Pulmonary artery endothelial cell (primary cell): ENCODE measurements at places on chromosomes 5 and 9.

- DNase-seq, result no peak
These were observed 42.4 kb downstream of the SRFBP1 start for GRCh38 chr5:122004201-122004600.

DNA sequence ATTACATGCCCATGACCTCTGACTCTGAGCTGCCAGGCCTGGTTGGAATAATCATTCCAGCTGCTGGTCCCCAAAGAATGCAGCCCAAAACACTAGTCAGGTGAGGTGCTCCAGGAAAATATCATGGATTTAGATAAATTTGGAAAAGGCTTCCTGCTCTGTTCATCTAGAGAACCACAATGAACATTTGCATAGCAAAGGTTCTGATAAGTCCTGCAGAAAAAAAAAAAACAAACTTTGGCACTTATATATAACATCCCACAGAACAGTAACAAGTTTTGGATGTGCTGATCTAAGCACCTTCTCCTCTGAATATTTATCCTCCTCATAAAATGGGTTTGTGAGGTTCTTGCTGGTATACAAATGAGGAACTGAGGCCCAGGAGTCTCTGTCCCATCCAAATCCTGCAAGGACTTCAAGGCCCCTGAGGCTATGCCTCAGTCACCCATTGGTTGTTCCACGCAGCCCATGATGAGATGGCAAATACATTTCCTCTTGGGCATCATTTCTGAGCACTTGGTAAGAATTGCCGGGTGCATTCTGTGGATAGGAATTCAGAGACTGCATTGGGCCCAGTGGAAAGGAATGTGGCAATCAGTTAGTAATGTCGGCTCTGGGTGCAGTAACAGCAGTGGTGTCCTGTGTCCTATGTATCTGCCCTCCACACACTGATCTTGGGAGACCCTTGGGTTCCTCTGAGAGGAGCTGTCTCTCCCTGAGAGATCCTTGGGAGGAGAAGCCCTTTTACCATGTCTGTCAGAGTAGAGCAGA, 73.4 kb upstream of the ASS1 start:
- no peak for DNase-seq

GRCh38 chr5:53515988-53516387, 35.6 kb downstream of the FST start:
- no peak for DNase-seq

- no peak for DNase-seq
These were observed 59.2 kb downstream of the HSD17B3 start for GRCh38 chr9:96242811-96243210.

DNA sequence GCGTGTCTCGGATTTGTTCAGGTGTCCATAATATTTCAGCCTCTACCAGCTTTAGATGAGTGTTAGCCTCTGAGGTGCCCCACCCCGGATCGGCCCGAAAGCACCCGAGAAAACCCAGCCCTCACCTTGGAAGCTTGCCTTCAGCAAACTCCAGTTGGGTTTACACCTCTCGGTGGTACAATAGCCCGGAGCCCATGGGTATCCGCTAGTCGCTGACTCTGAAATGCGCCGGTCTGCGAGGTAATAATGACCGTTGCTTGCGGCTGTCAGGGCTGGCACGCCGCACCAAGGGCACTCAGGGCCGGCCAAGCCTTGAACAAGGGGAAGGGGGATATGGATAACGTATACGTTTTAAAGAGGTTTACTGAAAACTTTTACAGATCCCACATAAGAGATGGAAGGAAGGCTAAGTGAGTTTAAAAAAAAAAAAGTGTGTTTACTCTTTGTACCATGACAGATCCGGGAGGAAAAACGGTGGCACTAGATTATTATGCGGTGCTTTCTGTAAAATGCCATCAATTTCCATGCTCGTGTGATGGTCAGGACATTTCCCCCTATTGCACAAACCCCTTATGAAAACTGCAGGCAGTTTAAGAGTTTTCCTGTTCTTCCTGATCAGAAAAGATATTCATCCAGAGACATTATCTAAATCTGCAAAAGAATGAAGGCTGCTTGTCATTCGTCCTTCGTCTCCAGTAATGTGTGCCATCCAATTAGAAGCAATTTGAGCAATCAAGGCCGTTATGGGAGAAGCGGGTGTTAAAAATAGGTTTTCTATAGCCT, 124.2 kb downstream of the TMEM161B start:
- DNase-seq, result no peak

DNA sequence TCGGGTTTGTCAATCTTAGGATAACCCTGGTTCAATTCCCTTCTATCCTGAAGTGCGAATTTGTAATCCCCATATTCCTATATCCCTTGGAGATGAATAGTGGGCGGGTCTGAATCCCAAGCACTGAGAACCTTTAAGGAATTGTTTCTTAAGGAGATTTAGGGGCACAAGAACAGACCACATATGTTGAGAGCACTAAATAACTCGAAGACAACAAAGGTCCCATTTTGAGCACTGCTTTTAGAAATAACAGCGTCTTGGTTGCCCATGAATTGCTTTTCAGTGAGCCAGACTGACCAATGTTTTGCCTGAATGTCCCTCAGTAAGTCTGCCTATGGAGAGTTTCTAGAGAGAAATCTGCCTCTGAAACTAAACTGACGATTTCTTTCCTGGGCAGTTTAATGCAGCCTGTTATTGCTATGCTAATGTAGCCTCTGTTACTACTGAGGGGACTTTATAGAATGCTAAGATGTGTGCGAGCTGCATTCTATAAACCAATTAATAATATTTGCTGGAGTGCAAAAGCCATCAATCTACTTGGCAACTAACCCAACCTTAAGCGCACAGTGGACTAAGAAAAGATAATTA, 445.0 kb upstream of the DMAC1 start:
- no peak for DNase-seq

DNA sequence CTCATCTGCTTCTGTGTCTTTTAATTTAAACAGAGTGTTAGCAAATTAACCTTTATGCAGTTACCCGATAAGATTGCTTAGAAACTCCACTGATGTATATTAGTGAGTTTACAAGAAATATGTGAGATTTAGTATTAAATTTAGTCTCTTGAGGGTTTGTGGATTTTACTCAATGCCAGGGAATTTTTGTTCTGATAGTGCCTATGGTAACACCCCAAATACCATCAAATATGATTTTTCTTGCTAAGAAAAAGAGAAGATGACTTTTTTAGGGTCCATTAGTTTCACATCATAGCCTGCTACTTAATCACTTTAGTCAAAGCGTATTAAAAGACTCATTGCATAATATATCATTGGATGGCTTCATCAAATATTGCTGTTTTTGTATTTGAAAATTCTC, 224.9 kb downstream of the PCSK5 start:
- no peak for DNase-seq

DNA sequence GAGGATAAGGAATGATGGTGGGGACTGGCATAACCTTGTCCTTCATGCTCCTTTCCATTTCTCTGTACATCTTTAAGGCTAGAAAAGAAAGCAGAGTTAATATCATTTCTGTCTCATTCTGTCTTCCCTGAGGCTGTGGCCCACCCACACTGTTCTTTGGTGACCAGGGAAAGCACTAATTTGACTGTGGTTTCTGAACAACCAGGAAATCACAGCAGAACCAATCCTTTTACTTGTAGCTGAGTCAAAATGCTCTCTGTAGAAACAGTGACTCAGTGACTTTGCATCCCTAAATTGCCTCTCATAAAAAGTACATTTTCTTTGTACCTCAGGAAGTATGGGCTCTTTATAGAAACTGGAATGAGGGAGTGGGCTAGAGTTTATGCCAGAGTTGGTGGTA, 28.1 kb downstream of the IL33 start:
- DNase-seq, result no peak

DNA sequence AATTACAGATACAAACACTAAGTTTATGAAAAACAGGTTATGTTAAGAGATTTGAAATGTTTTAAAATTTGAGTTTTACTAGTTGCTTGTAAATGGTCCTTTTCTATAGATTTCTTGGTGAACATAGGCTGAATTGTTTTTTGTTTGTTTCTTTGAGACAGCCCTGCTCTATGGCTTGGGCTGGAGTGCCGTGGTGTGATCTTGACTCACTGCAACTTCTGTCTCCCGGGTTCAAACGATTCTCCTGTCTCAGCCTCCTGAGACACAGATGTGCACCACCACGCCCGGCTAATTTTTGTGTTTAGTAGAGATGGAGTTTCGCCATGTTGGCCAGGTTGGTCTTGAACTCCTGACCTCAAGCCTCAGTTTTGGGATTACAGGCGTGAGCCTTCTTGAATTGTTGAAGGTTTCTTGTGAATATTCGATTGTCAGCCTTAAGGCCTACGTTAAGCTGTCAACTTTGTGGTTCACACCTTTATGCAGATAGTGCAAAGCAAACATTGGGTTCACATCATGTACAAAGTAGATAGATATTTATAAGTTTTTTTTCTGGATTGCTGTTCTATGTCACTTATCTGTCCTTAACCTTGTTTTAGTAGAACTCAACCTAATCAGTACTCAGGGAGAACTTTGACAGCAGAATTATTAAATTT, 26.2 kb downstream of the UHRF2 start:
- no peak for DNase-seq

DNA sequence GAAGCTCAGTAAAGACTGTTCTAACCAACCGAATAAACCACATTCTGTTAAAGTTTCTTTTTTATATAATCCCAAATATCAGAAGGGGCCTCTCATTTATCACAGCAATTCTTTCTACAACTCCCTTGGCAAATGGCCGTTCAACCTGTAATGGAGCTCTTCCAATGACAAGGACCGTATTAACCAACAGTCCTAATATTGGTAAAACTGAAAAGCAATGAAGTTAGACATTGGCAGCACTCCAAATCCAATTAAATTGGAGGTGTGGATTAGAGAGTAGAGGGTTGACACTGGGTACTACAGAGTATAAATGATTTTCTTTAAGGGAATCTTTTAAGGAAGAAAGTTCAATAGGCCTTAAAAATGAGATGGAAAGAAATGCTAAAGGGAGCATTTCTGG, 842 bp downstream of the TMED7 start:
- DNase-seq, result no peak

- DNase-seq, result no peak
These were observed 88.0 kb downstream of the ARL15 start for GRCh38 chr5:54222336-54222735.

- DNase-seq, result no peak
These were observed 424.9 kb downstream of the IRX2 start for GRCh38 chr5:2326601-2327000.

- no peak for DNase-seq
These were observed 343.2 kb downstream of the TMEM232 start for GRCh38 chr5:110383231-110383630.

GRCh38 chr5:78757269-78758053, 108.9 kb upstream of the LHFPL2 start:
- DNase-seq, result no peak
